T-cell (primary cell): ENCODE measurements at places on chromosomes 5 and 9. TPM values are rescaled to one million over a fixed set of nuclear protein-coding genes. Genes with fewer than 3 reads are reported as not detected.

The ARAP3 gene
- 25.6 TPM for total RNA-seq

The HACD4 gene
- total RNA-seq = 10.2 TPM

The MAP3K1 gene
- total RNA-seq = 53.1 TPM

The ACSL6 gene
- total RNA-seq = 40.0 TPM

The SH3PXD2B gene
- 0.38 TPM for total RNA-seq

The CNTLN gene
- 0.08 TPM for total RNA-seq
